ENCODE measurements at places on chromosomes 1 and 21.
A peak's percentile ranks its signal among the peaks of the same experiment; 100 is the strongest.

GRCh38 chr1:5658340-5659316 is 333.6 kb downstream of the NPHP4 start:
- no peak for DNase-seq

GRCh38 chr1:6103111-6103853 is 57.6 kb downstream of the KCNAB2 start:
- DNase-seq = no peak

DNA sequence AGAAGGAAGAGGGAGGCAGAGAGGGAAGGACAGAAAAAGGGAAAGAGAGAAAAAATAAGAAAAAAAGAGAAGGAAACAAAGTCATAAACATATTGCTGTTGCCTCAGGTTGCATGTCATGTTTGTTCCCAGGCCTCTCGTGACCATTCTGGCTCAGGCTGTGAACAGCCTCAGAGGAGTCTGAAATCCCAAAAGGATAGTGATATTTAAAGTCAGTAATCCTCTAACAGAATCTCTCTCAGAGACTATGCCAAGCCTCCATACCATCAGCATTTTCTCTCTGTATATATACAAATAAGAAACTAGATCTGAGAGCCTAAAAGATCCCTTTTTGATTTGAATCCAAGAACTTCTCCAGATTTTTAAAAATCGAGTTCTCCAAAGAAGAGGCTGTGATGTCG is 35.2 kb downstream of the GORAB start:
- DNase-seq = no peak

DNA sequence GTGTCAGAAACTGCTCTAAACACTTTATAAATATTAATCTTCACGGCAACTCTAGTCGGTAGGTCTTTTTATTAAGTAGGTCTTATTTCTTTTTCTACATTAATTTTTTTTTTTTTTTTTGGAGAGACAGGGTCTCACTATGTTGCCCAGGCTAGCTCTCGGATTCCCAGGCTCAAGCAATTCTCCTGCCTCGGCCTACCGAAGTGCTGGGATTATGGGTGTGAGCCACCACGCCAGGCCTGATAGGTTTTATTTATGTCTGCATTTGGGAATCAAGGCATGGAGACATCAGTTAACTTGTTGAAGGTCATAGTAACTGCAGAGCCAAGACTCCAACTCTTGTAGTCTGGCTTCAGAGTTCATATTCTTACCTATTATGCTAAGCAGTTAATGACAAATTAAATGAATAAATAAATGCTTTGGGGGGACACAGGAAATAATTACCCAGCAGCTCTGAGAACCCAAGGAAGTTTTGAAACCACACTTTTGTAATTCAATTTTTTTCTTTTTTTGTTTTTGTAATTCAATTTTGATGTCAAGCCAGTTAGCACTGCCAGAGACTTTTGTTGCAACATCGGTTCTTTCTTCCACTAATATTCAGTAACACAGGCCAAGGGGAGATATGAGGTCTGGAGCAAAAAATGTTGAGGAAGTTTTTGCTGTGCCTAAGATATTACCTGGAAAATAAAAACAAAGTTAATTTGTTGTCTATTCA is 9.4 kb upstream of the UAP1 start:
- DNase-seq = peak; percentile 13

DNA sequence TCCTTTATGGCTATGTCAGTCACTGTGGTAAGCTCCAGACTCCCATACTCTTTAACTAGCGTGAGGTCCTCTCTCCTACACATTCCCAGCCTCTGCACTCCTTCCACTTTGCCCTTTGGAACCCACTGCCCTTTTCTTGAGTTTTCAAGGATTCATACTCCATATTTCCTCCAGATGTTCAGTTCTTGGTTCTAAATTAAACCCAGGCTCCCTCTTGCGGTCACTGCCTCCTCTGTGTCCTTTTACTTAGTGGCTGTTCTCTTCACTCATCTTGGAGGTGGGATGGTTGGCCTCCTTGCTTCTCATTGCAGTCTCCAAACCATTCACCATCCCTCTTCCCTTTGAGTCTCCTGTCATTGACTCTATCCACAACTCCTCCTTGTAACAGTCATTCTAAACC is 208.1 kb downstream of the TGFB2 start:
- DNase-seq = no peak

DNA sequence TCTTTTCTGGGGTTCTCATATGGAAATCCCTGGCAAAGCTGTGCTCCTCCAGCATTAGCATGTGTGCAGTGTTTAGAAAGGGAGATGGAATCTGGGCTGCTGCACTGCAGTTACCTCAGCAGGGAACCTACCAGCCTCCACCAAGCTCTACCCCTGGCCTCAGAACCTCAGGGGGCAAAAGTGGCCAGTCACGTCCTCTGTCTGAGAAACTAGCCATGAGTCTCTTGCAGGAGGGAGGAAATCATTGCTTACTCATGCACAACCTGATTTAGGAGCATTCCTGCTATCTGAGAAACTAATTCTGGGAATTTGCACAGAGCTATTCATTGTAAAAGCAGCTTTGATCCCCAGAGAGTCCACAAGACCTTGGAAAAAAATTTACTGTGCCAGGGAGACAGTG is 80.6 kb upstream of the IPO9 start:
- no peak for DNase-seq

GRCh38 chr1:189216886-189217285 is 1260.8 kb downstream of the BRINP3 start:
- DNase-seq = no peak

GRCh38 chr21:42242611-42243010 is 23.7 kb downstream of the ABCG1 start:
- no peak for DNase-seq

- DNase-seq = peak; percentile 94
Observed at GRCh38 chr1:26537951-26538352, 8.4 kb downstream of the RPS6KA1 start.

DNA sequence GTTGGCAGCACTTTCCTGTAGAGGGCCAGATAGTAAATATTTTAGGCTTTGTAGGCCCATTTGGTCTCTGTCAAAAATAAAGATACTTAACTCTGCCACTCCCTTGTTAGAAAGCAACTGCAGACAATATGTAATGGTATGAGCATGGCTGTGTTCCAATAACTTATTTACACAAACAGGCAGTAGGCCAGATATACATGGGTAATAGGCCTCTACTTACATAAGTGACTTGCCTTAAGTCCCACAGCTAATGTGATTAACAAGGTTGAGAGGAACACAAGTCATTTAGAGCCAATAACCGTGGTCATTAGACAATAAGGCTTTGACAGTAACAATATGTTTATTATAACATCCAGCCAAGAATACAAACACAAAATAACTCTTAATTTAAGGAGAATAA is 17.4 kb downstream of the CCT8 start:
- DNase-seq = no peak

DNA sequence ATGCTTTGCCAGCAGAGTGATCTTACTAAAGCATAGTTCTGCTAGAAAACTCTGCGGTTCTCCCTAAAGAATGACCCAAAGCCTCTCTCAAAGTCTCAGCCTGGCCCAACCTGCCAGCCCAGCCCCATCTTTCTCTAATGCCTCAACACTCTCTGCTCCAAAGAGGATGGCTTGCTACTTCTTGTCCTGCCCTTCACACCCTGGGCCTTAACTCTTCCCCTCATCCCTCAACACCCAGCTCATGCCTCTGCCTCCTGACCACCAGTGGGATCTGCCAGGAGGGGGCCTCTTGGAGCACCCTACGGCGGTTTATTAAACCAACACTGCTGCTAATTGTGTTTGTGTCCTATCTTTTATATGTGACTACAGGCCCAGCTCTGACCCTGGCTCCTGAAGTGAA is 52.4 kb downstream of the CD58 start:
- DNase-seq = no peak

- DNase-seq = no peak
Observed at GRCh38 chr1:20404466-20404865, 81.5 kb downstream of the CAMK2N1 start.

DNA sequence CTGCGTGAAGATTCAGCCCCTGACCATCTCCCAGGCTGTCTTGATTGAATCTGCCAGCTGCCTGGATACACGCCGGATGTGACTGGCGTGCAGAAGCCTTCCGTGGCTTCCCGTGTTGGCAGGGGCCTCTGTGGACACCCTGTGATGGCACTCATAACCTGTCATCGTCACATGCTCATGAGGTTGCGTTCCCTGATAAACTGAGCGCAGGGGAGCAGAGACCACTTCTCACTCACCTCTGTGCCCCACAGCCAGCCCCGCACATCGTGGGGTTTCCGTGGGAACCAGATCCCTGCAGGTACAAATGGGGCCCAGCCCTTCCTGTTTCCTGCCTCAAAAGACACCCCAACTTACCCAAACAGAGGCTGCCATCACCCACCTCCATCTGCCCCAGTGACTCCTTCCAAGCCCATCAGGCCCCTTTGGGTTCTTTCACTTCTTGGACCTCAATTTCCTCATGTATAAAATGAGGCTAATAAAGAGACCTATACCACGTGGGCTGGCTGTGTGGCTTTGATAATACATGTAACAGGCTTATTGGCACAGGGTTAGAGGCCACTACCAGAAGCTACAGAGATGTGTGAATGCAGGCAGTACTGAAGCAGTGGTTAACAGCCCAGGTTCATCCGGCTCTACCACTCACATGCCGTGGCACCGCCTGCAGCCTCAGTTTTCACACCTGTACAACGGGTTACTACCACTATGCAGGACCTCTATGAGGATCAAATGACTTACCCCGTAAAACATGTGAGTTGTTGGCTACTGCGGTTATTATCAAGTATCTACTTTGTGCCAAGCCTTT is 23.6 kb downstream of the HTR6 start:
- DNase-seq = no peak

- peak; percentile 96 for DNase-seq
Observed at GRCh38 chr1:245056913-245057312, 97.9 kb upstream of the KIF26B start.

DNA sequence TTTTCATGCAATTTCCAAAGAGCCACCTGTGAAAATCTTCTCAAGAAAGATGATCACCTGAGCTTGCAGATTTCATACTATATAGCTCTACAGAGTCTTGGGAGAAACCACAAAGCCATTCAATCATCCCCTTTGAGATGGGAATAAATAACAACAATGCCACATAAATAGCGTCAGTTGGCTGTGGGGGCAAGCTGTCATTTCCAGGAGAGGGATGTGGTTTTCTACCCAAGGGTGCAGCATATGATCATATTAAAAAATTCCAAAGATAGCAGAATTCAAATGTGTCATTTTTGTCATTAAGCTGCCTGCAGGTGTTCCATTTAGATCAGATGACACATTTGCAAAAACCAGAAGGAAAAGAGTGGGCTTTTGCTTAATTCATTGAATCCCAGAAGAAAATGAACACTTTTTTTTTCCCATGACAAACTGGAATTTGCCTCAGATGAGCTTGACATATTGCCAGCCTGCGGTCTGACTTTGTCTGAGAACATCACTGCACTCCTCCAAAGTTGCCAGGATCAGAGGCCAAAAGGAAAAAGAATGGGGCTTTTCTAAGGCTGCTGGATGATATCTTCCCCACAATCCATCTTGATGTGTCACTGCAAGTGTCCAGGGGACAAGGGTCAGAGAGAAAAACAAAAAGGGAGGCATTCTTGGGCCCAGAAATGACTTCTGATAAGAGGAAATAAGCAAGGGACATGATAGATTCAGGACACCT is 314.1 kb upstream of the USP25 start:
- no peak for DNase-seq

DNA sequence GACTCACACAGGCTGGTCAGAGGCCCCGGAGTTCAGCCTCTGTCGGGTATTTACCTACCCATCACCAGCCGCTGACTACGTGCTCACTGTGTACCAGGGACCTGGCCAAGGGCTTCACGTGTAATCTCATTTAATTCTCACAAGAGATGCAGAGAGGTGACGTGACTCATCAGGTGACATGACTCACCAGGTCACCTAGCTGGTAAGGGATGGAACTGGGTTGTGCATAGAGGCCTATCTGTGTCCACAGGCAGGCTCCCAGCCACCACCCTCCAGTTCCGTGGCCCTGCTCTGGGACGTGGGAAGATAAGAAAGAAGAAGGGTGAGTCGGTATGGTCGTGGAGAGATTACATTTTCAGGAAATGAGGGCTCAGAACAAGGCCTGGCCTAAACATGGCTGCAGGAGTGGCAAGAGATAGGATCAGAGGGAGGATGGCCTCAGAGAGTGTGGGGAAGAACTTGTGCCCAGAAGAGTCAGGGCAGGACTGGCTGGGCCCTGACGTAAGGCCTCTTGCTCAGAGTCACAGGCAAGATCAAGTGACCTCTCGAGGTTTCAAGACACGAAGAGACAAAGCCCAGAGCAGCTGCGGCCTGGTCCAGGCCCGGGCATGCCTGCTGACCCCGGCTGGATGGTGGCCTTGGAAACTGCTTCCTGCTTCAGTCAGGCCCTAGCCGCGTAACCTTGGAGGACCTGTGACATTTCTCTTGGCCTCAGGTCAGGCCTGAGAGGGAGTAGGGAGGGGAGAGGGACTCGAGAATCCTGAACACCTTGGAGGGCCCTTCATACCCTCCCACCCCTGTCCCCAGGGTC is 52.7 kb upstream of the WASF2 start:
- no peak for DNase-seq

DNA sequence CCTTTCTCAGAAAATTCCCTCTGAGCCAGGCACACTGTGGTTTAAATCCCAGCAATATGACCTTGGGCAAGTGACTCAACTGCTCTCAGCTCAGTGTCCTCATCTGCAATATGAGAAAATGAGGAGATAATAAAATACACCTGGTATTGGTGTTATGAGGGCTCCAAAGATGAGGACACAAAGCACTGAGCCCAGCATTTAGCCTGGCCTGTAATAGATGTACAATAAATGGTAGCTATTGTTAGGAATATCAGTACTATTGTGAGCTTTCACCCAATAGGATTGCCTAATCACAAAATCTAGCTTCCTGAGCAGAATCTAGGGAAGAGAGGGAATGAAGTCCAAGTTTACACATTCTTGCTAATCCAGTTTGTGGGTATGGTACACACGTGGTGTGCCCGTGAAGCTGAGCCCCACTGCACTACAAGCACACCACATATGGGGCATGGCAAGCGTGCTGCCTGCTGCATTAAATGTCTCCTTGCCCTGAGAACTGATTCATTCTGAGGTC is 24.3 kb upstream of the SLC30A1 start:
- DNase-seq = no peak

Measured in AML-193 (cell line).